Renal cortex interstitium (tissue), 15 donors: ENCODE measurements at places on chromosomes 4 and X. TPM values are rescaled to one million over a fixed set of nuclear protein-coding genes. Genes with fewer than 3 reads are reported as not detected.

The ARHGEF6 gene
- 12.4 TPM for polyA plus RNA-seq

The CTAG2 gene
- polyA plus RNA-seq: not detected

The CCNQ gene
- polyA plus RNA-seq: 17.0 TPM

The AVPR2 gene
- 0.78 TPM for polyA plus RNA-seq

The CT55 gene
- 0.20 TPM for polyA plus RNA-seq

The MTMR8 gene
- 2.4 TPM for polyA plus RNA-seq

The ENPEP gene
- polyA plus RNA-seq: 194 TPM

The KLHL4 gene
- 4.9 TPM for polyA plus RNA-seq

The ADH4 gene
- 0.47 TPM for polyA plus RNA-seq

The PCYT1B gene
- polyA plus RNA-seq: 2.7 TPM

The ENAM gene
- polyA plus RNA-seq: 4.0 TPM

The DDX3X gene
- 329 TPM for polyA plus RNA-seq

The XPNPEP2 gene
- polyA plus RNA-seq: 87.4 TPM

The SPANXB1 gene
- not detected for polyA plus RNA-seq

The AR gene
- polyA plus RNA-seq: 2.3 TPM

The GRIPAP1 gene
- 51.4 TPM for polyA plus RNA-seq

The F8A3 gene
- 1.9 TPM for polyA plus RNA-seq

The HSFX2 gene
- 1.1 TPM for polyA plus RNA-seq

The ODAPH gene
- polyA plus RNA-seq: 0.16 TPM

The GPC3 gene
- polyA plus RNA-seq: 1,396 TPM

The SGMS2 gene
- polyA plus RNA-seq: 16.9 TPM

The TDO2 gene
- polyA plus RNA-seq: 2.5 TPM

The NR3C2 gene
- polyA plus RNA-seq: 14.4 TPM

The PRDM8 gene
- polyA plus RNA-seq: 1.7 TPM

The MAGEA10 gene
- not detected for polyA plus RNA-seq

The ASB9 gene
- polyA plus RNA-seq: 10.5 TPM

The SMIM10L2A gene
- polyA plus RNA-seq: 11.2 TPM

The NKX3-2 gene
- not detected for polyA plus RNA-seq

The MPP1 gene
- polyA plus RNA-seq: 39.5 TPM

The NAP1L5 gene
- polyA plus RNA-seq: 13.8 TPM

The ARMCX6 gene
- 82.1 TPM for polyA plus RNA-seq

The ATG4A gene
- polyA plus RNA-seq: 10.9 TPM

The NAP1L3 gene
- 11.8 TPM for polyA plus RNA-seq

The UCHL1 gene
- 107 TPM for polyA plus RNA-seq

The ZNF141 gene
- 24.9 TPM for polyA plus RNA-seq

The EPHA5 gene
- 0.79 TPM for polyA plus RNA-seq

The SCARB2 gene
- polyA plus RNA-seq: 163 TPM

The IBSP gene
- polyA plus RNA-seq: not detected

The ELK1 gene
- polyA plus RNA-seq: 29.8 TPM

The SAGE1 gene
- not detected for polyA plus RNA-seq

The RAB9B gene
- polyA plus RNA-seq: 2.4 TPM

The MYOZ2 gene
- polyA plus RNA-seq: 0.28 TPM

The DAPP1 gene
- 0.83 TPM for polyA plus RNA-seq

The RASL11B gene
- polyA plus RNA-seq: 37.3 TPM
